ENCODE measurements at places on chromosomes 16 and 17.

DNA sequence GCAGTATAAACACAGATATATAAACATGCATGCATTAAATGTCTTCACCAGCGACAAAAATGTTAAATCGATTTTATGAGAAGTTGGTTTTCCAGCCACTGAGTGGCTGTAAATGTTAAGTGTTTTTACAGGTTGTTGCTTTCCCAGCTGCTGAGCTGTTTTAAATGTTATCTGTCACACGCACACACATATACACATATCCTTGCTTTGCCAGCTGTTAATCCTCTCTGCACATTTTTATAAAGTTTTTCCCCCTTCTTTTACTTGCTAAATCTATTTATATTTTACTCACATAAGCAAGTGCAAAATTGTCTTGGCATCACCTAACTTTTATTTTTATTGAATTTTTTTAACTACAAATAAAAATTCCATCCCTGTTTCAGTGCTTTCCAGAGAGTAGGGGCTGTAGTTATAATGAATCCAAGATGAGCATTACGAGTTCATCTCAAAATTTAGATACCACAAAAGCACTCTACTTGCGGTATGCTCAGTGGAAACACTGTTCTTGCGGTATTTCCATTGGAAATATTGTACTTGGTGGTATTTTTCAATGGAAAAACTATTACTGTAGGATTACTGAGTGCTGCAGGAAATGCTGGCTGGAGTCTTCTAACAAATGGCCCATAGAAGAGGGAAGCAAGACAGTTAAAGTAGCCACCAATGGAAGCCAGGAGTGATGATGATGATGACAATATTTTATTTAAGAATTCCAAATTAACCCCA is 124.9 kb upstream of the KCNJ16 start:
- DNase-seq = no peak

GRCh38 chr16:54107583-54108202 is 178.9 kb downstream of the IRX3 start:
- no peak for DNase-seq

- no peak for DNase-seq
These were observed 407.0 kb upstream of the SOX9 start for GRCh38 chr17:71713846-71714245.

GRCh38 chr16:102060-102855 is 24.2 kb downstream of the MPG start:
- no peak for DNase-seq

- no peak for DNase-seq
These were observed 449.8 kb downstream of the SHISA9 start for GRCh38 chr16:13351181-13351580.

DNA sequence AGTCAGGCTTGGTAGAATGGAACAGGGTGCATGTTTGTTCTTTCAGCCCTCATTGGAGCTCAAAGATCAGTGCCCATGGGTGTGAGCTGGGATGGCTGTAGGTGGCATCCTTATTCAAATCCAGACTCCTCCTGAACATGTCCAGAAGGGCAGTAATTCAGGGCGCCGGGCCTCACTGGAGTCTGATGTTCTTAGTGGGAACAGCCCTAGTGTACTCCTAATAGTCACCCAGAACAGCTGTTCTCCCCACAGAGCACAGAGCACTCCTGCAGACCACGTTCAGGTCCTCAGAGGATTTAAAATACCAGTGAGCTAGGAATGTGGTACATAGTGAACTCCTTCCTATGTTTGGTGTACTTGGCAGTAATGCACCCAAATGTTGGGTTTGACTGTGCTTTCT is 96.2 kb downstream of the BANP start:
- no peak for DNase-seq

DNA sequence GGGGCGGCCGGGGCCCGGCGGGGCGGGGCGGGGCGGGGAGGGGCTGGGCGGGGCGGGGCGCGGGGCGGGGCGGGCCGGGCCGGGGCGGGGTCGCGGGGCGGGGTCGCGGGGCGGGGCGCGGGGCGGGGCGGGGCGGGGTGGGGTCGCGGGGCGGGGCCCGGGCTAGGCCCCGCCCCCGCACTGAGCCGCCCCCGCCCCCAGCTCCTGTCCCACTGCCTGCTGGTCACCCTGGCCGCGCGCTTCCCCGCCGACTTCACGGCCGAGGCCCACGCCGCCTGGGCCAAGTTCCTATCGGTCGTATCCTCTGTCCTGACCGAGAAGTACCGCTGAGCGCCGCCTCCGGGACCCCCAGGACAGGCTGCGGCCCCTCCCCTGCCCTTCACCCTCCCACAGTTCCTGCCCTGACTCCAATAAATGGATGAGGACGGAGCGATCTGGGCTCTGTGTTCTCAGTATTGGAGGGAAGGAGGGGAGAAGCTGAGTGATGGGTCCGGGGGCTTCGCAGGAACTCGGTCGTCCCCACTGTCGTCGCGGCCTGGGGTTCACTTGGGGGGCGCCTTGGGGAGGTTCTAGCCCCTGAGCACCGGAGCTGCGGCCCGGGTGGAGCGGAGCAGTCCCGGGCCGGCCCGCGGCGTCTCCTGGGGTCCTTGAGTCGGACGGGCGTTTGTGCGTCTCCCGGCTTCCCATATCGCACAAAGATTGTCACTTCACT is 795 bp upstream of the HBM start:
- no peak for DNase-seq

DNA sequence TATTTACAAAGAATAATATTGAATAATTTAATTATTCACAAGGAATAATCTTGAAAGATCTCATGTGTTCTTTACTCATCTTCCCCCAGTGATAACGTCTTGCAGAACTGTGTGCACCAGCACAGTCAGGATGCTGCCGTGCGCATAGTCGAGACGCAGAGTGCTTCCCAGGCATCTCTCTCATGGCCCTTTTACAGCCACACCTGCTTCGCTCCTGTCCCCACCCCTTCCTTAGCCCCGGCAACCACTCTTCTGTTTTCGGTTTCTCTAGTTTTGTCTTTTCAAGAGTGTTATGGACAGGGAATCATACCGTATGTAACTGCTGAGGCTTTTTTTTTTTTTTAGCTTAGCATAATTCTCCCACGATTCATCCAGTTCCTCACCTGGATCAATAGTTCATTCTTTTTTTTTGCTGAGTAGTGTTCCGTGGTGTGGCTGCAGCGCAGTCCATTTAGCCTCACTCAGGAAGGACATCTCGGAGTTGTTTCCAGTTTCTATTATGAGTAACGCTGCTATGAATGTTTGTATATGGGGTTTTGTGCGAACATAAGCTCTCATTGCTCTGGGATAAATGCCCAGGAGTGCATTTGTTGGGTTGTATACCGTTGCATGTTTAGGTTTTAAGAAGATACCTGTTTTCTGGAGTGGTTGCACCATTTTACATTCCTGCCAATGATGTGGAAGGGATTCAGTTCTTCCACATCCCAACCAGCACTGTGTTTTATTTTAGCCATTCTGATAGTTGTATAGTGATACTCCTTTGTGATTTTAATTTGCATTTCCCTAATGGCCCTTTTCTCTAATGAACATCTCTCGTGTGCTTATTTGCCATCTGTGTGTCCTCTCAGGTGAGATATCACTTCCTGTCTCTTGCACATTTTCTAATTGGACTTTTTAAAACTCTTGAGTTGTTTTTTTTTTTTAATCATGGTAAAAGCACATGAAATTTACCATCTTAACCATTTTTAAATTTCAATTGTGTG is 47.6 kb downstream of the SEC14L1 start:
- peak; percentile 5 for DNase-seq

DNA sequence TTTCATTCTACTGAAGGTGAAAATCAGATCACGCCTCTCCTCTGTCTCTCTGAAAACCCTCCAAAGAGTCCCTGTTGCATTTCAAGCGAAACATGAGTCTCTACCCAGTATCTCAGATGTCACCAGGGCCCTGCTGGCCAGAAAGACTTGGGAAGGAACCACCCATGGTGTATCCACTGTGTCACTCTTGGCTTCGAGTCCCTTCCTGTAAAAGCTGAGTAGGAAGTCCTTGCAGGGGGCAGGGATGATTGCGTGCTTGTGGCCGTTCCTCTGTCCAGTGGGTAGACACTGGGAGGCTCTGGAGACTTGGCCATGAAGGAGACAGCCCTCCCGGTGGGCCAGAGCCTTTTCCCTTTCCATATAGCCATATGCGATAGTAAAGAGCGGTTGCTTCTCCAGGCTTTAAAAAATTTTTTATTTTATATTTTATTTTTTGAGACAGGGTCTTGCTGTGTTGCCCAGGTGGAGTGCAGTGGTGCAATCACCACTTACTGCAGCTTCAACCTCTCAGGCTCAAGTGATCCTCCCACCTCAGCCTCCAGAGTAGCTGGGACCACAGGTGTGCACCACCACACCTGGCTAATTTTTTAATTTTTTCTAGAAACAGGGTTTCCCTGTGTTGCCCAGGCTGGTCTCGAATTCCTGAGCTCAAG is 19.0 kb upstream of the RMI2 start:
- DNase-seq = no peak

- DNase-seq = peak; percentile 64
These were observed 1.1 kb upstream of the HAPSTR1 start for GRCh38 chr16:9090101-9090959.

- peak; percentile 32 for DNase-seq
These were observed 5.0 kb downstream of the CX3CL1 start for GRCh38 chr16:57377080-57377841.

DNA sequence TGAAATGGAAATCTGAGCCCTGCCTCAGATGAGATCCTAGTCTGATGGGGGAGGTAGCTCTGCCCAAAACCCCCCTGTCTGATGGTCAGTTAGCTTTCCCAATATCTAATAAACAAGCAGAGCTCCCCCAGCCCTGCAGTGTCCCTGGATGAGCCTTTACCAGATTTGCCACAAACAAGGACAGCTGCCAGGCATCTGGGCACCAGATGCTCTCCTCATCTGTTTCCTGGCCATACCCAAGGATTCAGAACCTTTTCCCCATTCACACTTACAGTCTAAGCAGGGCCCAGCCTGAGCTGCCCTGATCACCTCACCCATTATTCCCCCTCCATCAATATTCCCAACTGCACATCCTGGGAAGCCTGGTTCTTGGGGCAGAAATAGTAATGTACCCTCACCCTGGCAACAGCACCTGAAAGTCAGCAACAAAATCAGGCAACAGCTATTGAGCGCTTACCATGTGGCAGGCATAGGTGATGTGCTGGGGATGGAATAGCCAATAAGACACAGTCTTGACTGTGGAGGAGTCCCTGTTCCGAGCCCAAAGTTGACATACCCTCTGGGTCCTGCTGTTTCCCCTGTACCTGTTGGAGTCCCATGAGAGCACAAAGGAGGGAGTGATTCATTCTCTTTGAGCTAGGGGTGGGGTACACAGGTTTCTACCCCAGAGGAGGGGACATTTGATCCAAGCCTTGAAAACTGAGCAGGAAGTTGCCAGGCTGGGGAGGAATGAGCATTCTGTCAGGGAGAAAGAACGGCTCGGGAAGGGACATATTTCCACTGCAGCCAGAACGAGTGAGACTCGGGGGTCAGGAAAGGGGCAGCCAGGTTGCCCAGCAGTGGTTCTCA is 147.4 kb downstream of the TMEM132E start:
- DNase-seq = no peak

DNA sequence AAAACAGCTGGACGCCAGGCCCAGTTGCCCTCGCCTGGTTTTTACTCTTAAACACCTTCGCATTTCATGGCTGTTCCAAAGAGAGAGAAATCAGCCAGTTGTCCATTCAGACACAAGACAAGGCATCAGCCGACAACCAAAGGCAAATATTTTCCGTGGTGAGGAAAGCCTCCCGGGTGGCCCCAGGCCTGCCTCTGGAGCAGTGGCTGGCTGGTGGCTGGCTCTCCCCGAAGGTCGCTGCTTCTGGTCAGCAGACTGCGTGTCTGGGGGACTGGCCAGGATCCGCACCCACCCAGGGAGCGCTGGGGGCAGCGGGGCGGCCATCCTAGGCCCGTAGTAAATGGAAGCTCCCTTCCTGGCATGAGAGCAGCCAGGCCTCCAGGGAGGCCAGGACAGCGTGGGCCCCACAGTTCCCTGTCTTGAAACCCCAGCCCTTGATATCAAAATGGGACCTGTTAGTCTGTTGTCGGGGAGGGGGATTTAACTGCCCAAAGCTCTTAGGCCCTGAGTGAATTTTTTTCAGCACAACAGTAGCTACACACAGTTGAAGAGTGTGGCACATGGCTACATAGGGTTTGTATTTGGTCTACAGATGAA is 57.7 kb downstream of the SREBF1 start:
- no peak for DNase-seq

- DNase-seq = no peak
These were observed 5.2 kb downstream of the FAM20A start for GRCh38 chr17:68595986-68596385.

- DNase-seq = no peak
These were observed 317.2 kb upstream of the KCNJ16 start for GRCh38 chr17:69757688-69758430.

- no peak for DNase-seq
These were observed 23.5 kb upstream of the NXPH3 start for GRCh38 chr17:49552070-49552751.

DNA sequence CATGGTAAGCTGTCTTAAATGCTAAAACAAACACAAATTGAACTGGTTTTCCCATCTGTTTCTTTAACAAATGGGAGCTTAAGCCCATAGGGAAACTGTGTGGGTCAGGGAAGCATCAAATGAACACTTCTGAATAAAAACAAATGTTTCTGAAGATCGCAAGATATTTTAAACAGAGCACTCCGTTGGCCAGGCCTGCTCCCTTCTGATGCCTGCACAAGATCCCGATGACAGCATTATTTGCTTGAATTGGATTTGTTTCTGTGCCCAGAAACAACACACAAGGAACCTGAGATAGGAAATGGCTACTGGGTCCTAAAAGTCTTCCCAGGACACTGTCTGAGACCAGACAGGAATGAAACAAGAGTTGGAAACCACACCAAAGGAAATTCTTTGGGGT is 425.8 kb upstream of the ZFHX3 start:
- DNase-seq = no peak

- DNase-seq = peak; percentile 33
These were observed 1.5 kb downstream of the TNRC6C start for GRCh38 chr17:77959926-77960521.

DNA sequence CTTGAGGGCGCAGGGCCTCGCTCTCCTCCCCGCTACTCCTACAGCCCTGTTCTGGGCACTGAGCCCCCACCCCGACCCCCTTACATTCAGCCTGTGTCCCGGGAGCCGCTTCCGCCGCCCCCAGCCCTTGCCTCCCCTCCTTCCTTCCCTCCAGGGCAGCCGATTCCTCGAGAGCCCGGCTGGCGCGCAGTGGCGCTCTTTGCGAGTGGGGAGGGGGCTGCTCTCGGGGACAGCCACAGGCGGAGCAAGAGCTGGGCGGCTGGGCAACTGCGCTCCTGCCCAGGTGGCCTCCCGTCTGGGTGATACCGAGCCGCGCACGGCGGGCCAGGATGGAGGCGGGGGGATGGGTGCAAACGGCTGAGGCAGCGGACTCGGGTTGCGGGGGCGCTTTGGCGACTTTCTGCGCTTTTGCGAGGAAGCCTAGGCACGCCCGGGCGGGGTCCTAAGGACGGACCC is 1.2 kb downstream of the MMP15 start:
- DNase-seq = no peak

DNA sequence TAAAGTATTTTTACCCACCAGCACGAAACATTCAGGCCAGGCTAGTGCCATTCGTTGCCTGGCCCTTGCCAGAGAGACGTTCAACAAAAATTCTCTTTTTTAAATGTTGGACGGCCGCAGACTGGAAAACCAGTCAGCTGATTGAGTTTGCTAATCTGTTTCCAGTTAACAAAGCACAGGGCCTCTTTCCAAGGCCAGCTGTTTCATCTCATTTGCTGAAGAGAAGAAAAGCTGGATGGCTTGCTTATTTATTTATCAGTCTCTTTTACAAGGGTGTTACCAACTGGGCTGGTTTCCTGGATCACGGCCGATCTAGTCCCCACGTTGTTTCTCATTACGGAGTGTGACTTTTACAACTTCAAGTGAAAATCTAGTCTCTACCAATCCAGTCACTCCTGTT is 418.7 kb upstream of the DYNLRB2 start:
- DNase-seq = no peak
